ENCODE measurements at places on chromosomes 5 and 9. TPM values are rescaled to one million over a fixed set of nuclear protein-coding genes. Genes with fewer than 3 reads are reported as not detected.

CATSPER3 gene
- total RNA-seq, result under 0.01 TPM

GRCh38 chr5:137395011-137395755 lies 103.9 kb downstream of the SPOCK1 start:
- peak; percentile 26 for DNase-seq

- DNase-seq, result peak; percentile 8
These were observed 411.0 kb downstream of the MAT2B start for GRCh38 chr5:163916376-163916775.

- DNase-seq, result peak; percentile 60
These were observed 69.6 kb downstream of the MAN2A1 start for GRCh38 chr5:109759306-109759705.

DNA sequence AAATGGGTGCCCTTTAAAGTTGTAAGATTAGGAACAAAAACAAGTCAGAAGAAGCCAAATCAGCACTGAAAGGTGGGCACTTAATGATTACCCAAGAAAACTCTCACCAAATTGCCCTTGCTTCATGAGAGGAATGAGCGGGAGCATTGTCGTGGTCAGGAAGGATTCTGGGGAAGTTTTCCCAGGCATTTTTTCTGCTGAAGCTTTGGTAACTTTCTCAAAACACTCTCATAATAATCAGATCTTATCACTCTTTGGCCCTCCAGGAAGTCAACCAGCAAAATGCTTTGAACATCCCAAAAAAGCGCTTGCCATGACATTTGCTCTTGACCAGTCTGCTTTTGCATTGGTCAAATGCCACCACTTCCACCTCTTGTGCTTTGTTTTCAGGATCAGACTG lies 10.4 kb upstream of the PCDHGC3 start:
- peak; percentile 41 for DNase-seq

Measured in IMR-90 (cell line).